Small intestine (tissue), 16 donors: ENCODE measurements at places on chromosomes 13 and 19. TPM values are rescaled to one million over a fixed set of nuclear protein-coding genes. Genes with fewer than 3 reads are reported as not detected.
A peak's percentile ranks its signal among the peaks of the same experiment; 100 is the strongest.

Gene ZNF763
- polyA plus RNA-seq: 5.1 TPM

Gene NDUFA3
- 179 TPM for polyA plus RNA-seq

Gene PDE4A
- polyA plus RNA-seq: 1.5 TPM

Gene NKPD1
- 0.09 TPM for polyA plus RNA-seq

- DNase-seq: peak; percentile 65
- no peak overlapping the region for H3K27ac ChIP-seq
- H3K4me3 ChIP-seq: no peak overlapping the region
- H3K36me3 ChIP-seq: peaks cover 3% of the 10 kb centered on the region
- no peaks in the 10 kb centered on the region for H3K4me1 ChIP-seq
These were observed 12.0 kb upstream of the NANOS3 start for GRCh38 chr19:13864667-13865570.

DNA sequence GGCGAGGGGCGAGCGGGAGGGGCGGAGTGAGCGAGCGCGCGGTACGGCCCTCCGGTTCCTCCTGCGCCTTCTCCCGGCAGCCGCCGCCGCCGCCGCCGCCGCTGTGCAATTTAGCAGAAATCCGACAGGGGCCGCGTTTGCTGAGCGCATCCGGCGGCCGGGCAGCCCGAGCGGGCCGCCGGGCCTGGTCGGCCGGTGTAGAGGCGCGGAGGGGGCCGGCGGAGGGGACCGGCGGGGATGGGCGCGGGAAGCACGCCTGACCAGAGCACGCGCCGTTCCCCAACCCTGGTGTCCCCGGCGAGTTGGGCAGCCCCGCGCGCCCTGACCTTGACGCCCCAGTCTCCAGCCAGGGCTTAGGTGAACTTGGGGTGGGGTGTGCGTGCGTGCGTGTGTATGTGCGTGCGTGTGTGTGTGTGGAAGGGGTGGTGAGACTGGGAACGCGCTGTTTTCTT lies 144.5 kb upstream of the ZNF536 start:
- H3K36me3 ChIP-seq: no peaks in the 10 kb centered on the region
- H3K4me3 ChIP-seq: peak overlapping the region; percentile 50
- peak; percentile 83 for DNase-seq
- peak overlapping the region; percentile 80 for H3K27ac ChIP-seq

DNA sequence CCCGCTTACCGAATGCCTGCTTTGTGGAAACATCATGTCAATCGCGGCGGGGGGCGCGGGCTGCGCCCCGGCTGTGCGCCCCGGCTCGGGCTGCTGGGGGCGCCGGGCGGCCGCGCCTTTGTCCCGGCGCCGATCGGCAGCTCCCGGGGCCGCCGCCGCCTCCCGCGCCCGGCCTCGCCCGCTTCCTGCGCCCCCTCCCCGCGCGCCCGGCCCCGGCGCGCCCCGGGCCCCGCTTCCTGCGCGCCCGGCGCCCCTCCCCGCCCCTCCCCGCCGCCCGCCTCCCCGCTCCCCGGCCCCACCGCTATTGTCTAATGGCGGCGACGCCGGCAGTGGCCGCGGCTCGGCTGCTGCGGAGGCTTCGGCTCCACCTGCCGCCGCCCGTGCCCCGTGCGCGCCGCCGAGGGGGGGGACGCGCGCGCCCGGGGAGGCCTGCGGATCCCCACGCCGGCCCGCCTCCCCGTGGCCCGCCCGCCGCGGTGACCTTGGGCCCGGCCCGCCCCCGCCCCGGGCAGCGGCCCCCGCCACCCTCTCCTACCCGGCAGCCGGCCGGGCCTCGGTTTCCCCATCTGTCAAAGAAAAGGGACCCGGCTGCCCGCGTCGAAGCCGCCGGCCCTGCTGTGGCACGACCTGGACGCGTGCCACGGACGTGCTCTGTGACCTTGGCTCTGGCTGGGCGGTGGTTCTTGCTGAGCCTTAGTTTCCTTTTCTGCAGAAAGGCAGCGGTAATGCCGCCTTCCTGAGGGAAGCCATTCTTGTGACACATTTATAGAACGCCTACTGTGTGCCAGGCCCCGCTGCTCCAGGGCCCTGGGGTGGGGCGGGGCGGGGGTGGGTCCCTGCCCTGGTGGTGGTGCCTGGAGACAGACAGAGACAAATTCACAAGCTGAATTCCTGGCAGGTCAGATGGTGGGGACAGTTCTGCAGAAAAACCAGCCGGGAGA lies at the start of gene TLE5:
Gene TLE5, minus strand, starts transcription at position 331 of the 941 bp plus-strand sequence. Its CDS starts 295 bp downstream, at position 36.
- peaks cover 4% of the 10 kb centered on the region for H3K36me3 ChIP-seq
- H3K27me3 ChIP-seq: no peaks in the 10 kb centered on the region
- H3K4me1 ChIP-seq: peaks cover 43% of the 10 kb centered on the region
- peak within 1 kb of the TSS; percentile 92 for H3K27ac ChIP-seq

GRCh38 chr13:100129605-100130004 lies 40.7 kb downstream of the PCCA start:
- DNase-seq: no peak
- H3K27ac ChIP-seq: no peak overlapping the region
- H3K4me1 ChIP-seq: no peaks in the 10 kb centered on the region
- no peaks in the 10 kb centered on the region for H3K27me3 ChIP-seq
- no peak overlapping the region for H3K4me3 ChIP-seq

DNA sequence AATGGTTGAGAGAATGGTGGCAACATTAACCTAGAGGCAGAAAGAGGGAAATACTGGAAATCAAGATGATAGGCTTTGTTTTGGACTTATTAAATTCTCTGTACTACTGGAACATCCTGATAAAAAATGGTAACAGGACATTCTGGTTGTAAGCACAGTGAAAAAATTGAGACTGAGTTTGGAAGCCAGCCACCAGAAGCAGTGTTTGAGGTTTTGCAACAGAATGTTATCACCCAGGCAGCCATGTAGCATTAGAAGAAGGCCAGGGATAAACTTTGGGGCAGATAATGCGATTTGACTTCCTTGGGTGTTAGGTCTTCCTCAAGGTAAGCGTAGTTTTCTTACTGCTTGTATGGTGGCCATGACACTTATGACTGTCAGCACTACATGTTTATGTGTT lies 307.4 kb downstream of the ATP8A2 start:
- no peak for DNase-seq
- no peaks in the 10 kb centered on the region for H3K4me1 ChIP-seq
- H3K36me3 ChIP-seq: no peaks in the 10 kb centered on the region
- H3K4me3 ChIP-seq: no peak overlapping the region

GRCh38 chr19:15280915-15281683 lies 48.9 kb upstream of the EPHX3 start:
- H3K4me3 ChIP-seq: no peak overlapping the region
- DNase-seq: peak; percentile 40
- H3K36me3 ChIP-seq: no peaks in the 10 kb centered on the region
- peaks cover 5% of the 10 kb centered on the region for H3K4me1 ChIP-seq
- H3K27ac ChIP-seq: peak overlapping the region; percentile 29
- H3K27me3 ChIP-seq: no peaks in the 10 kb centered on the region

DNA sequence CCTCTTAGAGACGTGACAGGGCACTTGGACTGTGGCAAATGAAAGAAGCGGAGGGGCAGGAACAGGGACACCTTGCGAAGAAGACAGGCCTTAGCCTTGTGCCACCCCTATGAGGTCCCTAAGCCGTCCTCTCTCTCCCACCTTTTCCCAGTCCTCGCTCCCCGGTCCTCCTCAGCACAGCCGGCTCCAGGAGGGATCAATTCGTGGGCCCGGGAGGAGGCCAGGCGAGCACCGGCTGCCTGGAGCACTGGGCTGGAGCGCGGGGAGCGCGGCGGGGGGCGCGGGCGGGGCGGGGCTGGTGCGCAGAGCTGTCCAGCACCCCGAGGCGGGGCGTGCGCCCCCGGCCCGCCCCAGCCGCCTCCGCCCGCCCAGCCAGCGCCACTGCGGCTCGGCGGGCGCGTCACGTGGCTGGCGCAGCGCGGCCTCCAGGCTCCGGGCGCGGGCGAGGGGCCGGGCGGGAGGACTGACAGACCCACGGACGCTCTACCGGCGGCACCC lies at the start of gene LRP3:
Gene LRP3, plus strand, starts transcription at position 466 of the 498 bp plus-strand sequence. CDS start 456 bp downstream, outside the sequence.
- no peak for DNase-seq
- H3K36me3 ChIP-seq: no peaks in the 10 kb centered on the region
- H3K27ac ChIP-seq: no peak within 1 kb of the TSS
- no peaks in the 10 kb centered on the region for H3K27me3 ChIP-seq

GRCh38 chr13:74017301-74018061 lies 116.7 kb downstream of the KLF12 start:
- no peaks in the 10 kb centered on the region for H3K27me3 ChIP-seq
- no peak overlapping the region for H3K4me3 ChIP-seq
- H3K27ac ChIP-seq: no peak overlapping the region
- peaks cover 6% of the 10 kb centered on the region for H3K4me1 ChIP-seq

DNA sequence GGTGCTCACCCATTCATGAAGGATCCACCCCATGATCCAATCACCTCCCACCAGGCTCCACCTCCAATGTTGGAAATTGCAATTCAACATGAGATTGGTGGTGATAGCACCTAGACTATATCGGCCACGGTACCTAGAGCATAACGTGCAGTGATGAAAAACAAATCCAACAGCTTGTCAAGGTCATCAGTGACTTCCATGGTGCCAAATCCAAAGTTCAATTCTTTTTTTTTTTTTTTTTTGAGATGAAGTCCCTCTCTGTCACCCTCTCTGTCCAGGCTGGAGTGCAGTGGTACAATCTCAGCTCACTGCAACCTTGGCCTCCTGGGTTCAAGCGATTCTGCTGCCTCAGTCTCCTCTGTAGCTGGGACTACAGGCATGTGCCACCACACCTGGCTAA lies 17.1 kb upstream of the ACP7 start:
- no peaks in the 10 kb centered on the region for H3K27me3 ChIP-seq
- no peak for DNase-seq
- H3K4me1 ChIP-seq: no peaks in the 10 kb centered on the region
- H3K27ac ChIP-seq: no peak overlapping the region
- H3K4me3 ChIP-seq: no peak overlapping the region
